Muscle of arm (tissue), 14 donors: ENCODE measurements at places on chromosomes 1 and 21.

DNA sequence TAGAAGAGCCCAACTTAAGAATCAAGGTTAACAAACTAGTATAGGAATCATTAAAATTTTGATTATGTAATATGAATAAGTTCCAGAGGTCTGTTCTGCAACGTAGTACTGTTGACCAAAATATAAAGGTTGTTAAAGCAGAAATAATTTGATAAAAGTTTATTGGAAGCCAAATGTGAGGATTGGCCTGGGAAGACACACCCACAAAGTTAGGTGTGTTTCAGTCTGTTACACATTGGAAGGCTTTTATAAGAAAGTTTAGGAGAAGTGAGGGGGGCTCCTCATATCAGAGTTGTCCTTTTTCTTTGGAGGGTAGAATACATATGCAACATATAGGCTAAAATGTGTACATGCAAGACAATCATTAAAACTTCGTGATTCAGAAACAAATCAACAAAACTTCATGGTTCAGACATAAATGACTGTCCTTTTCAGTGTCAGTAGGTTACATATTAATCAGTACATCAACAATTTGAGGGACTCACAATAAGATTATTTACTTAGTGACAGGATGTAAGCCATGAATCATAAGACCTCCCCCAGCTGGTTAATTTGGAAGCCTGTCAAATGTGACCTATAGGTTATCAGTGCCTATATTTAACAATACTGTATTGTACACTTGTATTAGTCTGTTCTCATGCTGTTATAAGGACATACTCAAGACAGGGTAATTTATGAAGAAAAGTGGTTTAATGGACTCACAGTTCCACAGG is 245.0 kb upstream of the B3GALT2 start:
- no peak for DNase-seq

- no peak for DNase-seq
Observed at GRCh38 chr1:219913005-219913770, 15.2 kb downstream of the SLC30A10 start.

DNA sequence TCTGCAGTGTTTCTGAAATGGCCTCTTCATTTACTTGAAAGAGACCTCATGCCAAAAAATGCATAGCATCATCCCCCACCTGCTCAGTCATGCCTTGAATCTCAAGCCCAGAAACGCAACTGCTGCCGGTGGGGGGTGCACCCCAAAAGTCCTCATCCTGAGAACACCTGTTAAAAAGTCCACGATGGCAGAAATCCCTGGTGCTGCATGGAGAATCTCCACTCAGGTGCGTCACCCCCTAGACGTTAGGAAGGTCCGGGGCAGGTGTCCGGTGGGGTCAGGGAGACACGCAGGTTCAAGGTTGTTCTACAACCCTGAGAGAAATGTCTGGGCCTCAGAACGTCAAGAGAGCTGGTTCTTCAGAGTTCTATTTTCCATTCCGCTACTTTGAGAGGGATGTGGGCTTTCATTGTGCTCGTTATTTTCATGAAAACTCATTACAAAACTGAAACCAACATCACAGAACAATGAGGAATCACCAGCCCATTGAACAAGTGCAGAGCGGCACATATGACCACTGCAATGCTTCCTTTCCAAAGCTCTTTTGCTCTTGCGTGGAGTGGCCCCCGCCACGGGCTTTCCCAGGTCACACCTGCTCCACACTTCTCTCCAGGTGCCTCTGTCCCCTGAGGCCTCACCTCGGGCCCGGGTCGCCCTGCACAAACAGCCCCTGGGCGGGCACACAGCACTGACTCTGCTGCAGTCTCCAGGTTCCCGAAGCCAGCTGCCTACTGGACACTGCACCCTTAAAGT is 201.9 kb downstream of the TOMM20 start:
- DNase-seq = no peak

DNA sequence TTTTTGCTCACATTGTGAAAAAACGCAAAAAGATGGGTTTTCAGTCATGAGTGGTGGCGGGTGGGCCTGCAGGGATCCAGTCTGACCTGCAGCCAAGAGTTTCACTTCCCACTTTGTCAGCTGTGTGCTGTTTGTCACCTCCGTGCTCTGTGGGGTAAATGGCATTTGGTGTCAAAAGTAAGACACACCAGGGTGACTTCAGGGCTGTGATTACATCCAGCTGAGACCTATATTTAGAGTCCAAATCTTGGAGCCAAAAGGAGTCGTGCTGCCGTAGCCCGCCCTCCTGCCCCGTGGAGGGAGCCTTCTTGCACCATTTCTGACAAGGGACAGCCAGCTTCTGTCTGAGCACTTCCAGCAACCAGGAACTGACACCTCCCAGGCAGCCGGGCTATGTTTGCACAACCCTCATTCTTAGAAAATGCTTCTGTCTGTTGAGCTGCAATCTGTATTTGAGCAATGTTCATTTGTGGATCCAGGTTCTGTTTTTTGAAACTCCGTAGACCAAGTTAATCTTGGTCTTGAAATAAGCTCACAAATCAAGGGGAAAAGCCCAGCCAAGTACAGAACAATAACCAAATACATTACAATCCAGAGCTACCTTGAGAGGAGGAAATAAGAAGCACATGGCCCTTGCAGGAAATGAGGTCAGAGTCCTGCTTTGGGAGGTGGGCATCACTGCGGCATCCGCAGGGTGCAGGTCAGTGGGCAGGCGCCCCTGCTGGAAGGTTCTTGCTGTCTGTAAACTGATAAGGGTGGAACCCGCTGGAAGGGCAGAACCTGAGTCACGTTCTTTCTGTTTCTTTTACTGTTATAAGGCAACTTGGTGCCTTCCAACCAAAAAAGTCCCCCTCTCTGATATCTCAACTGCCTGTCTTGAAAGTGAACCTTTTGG is 14.4 kb downstream of the ABCG1 start:
- DNase-seq = peak; percentile 41

DNA sequence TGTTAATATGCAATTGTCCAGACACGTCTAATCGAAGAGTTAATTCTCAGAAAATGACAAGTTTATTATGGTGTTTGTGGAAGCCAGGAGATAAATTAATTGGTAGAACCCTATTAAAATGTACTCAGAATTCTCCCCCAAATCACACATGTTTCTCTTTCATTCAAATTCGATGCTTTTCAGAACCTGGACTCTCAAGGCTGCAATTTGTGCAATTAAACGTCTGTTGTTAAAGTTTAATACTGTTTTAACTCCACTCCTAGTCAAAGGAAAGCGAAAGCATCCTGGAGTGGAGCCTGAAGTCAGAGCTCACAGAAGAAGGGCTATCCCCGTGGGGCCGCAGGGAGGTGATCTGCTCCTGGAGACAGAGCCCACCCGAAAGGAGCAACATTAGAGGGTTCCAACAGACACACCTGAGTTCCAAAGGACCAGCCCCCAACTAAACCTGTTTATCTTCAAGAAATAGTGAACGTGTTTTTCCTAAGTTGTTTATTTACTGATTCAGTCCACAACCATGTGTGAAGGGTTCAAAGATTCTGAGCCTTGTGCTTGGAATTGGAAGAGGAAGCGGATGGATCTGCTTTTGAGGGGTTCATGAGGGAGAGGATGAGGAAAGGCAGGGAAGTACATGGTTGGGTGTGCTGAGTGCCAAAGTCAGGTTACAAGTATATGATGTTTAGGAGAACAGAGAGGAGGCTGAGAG is 68.0 kb upstream of the AKT3 start:
- no peak for DNase-seq

- DNase-seq = no peak
Observed at GRCh38 chr1:226541631-226542622, 6.6 kb upstream of the STUM start.

DNA sequence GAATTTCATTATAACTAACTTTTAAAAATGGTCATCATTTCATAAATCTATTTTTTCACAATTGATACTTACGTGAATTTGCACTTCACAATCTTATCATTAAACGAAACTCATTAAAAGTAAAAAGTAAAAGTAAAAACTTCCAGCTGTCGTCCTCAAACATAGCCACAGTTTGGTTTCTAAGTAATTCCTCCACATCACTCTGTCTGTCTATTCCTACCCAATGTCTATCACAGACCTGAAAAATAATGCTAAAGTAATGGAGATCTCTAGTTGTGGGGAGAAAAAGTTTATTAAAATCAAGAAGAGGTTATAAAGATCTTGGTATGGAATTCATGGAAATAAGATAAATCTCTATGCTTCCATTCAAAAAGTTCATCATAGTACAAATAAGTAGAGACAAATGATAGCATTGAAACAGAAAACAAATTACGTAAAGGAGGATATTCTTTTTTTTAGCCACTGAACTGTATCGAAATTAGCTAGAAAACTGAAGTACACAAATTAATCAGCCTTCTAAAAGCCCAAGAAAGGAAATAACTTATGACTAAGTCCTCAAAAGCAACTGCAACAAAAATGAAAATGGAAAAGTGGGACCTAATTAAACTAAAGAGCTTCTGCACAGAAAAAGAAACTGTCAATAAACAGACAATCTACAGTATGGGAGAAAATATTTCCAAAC is 148.6 kb downstream of the TIAM1 start:
- DNase-seq = no peak

GRCh38 chr1:110011527-110012041 is 22.8 kb upstream of the STRIP1 start:
- no peak for DNase-seq

GRCh38 chr21:31473685-31474345 is 129.8 kb upstream of the TIAM1 start:
- DNase-seq = no peak

- DNase-seq = no peak
Observed at GRCh38 chr21:15152591-15152990, 87.8 kb upstream of the NRIP1 start.

DNA sequence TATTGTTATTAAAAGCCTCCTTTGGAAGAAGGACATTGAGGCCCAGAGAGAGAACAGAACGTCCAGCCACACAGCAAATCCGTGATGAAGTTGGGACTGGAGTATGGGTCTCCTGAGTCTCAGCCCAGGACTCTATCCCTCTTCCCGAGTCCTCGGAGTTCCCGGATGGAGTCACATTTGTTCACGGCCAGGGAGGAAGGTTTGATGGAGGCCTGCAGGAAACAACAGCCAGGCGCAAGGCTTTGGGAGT is 357 bp upstream of the TXLNA start:
- DNase-seq = no peak

- DNase-seq = no peak
Observed at GRCh38 chr1:119027759-119028158, 39.6 kb upstream of the TBX15 start.
